ENCODE measurements at places on chromosomes 7 and 10.

DNA sequence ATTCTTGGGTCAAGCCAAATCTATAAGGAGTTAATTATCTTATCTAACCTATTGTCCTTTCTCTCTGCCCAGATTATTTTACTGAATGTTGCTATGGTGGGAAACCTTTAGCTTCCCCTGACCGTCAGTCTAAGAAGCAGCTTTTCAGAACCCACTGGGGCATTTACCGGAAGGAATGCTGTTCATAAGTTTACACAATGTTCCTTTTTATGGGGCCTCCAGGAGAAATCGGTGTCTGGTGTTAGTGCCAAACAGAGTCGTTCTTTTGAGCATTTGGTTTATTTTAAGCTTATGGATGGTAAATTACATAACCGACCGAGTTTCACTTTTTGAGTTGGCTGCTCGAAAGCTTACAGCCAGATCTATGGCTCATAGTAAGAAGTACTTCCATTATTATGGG is 111.9 kb downstream of the CACNB2 start:
- no peak for DNase-seq

DNA sequence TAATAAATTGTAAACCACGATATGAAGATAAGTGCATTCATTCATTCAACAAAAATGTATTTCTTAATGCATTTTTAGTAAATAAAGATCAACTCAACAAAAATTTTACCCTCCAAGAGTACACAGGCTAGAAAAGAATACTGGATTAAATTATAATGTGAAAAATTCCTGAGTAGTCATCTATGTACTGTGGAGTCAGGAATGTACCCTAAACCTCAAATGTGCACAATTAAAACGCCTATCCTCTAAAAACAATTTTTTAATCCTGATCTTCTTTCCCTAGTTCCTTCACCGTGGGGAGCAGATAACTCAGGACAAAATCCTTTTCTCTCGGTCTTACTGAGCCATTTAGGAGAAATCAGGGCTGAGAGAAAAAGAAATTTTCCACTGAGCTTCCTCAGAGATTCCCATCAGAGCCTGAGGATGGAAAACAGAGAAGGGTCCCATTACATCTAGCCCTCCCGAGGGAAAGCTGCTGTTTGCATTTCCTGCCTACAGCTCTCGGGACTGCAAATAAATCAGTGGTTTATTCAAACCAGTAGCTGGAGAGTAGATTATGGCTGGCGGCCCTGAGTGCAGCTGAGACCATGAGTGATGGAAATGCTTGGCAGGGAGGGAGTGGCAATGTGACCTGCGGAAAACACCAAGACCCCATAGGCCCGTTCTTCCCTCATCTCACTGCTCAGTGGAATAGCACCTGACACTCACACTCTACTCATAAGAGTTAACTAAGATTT is 7.4 kb downstream of the TAS2R40 start:
- DNase-seq, result no peak

- no peak for DNase-seq
Observed at GRCh38 chr7:148515728-148516695, 74.6 kb upstream of the C7orf33 start.

- no peak for DNase-seq
Observed at GRCh38 chr10:132963430-132963960, 21.1 kb upstream of the CFAP46 start.

- DNase-seq, result no peak
Observed at GRCh38 chr10:34576797-34577196, 238.3 kb downstream of the PARD3 start.

GRCh38 chr7:5296015-5296610 is 13.4 kb downstream of the SLC29A4 start:
- DNase-seq, result peak; percentile 18

- peak; percentile 37 for DNase-seq
Observed at GRCh38 chr7:123747620-123748141, 1.1 kb downstream of the WASL start.

DNA sequence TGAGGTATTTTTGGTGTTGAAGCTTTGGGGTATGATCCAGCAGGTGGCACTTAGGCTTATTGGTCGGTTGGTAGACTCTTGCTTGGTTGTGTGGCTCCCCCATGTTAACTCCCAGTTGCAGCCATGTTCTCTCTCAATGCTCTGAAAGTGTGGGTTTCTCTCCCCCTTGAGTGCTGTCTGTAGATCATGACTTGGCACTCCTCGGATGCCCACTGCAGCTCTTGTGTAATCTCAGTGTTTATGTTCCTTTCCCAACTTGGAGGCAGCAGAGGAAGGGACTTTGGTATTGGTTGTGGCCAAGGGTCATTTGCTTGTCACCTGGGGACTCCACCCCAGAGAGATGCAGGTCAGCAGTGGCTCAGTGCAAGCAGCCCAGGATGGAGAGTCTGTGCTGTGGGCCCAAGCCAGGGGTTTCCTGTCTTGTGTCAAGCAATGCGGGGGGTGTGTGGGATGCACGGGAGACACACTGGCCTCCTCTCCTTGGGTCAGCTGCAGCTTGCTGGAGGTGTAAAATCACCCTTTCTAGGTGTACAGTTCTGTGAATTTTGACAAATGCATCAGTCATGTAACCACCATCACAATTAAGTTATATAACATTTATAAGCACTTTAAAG is 36.9 kb downstream of the PIK3CG start:
- DNase-seq, result no peak

DNA sequence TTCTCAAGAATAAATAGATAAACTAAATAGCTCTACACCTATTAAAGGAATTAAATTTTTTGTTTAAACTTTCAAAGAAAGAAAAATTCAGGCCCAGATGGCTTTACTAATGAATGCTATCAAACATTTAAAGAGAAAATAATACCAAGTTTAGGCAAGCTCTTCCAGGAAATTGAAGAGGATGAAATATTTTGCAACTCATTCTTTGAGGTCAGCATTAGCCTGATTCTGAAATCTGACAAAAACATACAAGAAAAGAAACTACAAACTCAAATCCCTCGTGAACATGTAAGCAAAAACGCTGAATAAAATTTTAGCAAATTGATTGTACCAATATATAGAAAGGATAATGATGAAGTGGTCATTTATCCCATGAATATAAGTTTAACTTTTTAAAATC is 93.4 kb downstream of the RTKN2 start:
- DNase-seq, result no peak

DNA sequence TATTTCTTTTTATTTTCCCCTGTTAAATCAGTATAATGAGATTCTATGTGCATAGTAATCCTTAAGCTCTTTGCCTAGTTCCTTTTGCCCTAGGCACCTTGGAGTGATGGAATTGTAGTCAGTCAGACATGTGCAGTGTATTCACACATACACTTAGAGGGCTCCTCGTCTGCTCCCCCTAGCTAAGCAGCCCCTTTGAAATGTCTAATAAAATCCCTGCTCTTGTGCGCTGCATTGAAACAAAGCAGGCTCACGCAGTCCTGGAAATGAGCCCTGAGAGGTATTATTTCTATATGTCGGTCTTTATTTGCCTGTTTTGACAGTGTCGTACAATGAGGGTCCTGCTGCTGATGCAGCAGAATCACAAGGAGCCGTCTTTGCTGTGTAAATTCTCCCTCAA is 258.7 kb downstream of the AUTS2 start:
- DNase-seq, result no peak

Measured in activated CD4-positive, alpha-beta memory T cell treated with anti-CD3 and anti-CD28 coated beads, Interleukin-2, amount 10 ng/mL, durations not matched to agents 7 days and 5 days (primary cell).